Activated T-cell treated with anti-CD3 and anti-CD28 coated beads, Interleukin-2, amount 50 U/mL, for 48 hours (primary cell): ENCODE measurements at places on chromosomes 2 and 18.

DNA sequence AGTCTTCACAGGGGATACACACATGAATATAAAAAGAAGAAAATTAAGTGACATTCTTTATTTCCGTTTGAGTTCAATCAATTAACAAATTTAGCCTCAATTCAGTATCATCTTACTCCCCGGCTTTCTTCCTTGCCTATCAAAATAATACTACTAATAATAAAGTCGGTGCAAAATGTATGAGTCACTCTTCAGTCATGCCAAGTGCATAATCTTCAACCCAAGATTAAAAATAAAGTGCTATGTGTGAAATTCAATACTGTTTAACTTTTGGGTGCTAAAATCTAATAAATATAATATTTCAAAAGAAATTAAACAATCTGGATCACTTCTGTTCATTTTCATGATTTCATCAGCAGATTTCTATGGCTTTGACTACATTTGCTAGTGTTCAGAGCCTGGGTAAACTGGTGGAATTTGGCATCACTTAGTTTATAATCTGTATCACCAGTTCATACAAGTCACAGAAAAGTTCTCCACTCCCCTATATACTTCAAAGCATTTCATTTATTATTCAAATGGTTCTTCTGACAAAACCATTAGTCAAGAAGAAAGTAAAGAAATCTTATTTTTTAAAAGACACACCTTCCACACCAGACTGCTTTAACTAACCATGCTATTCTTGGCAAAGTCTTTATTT lies 183.6 kb downstream of the THADA start:
- DNase-seq, result no peak

- DNase-seq, result no peak
Observed at GRCh38 chr18:74942319-74942910, 266.5 kb downstream of the PTGR3 start.

DNA sequence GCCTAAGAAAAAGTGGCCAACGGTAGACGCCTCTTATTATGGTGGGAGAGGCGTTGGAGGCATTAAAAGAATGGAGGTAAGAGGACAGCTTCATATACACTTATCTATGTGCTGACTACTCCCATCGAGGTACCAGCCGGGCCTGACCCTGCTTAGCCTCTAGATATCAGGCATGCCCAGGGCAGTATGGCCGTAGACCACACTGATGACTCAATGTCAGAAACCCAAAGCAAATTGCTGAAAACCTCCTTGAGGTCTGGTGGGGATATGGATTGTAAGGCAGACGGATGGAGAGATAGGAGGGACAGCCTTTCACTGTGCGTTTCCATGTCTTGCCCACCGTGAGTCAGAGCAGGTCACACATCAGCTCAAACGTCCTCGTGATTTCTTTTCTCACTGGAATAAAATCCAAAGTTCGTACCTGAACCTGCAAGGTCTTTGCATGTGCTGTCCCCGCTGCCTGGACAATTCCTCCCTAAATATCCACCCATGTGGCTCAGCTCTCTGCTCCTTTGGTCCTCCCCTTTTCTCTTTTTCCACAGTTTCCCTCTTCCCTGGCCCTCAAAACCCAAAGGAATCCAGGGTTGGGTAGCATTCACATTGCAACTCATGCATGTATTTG lies 168.9 kb downstream of the ANTXR1 start:
- DNase-seq, result no peak

GRCh38 chr2:13193900-13194299 lies 477.2 kb downstream of the TRIB2 start:
- no peak for DNase-seq

GRCh38 chr2:226198956-226199355 lies 600.7 kb downstream of the IRS1 start:
- no peak for DNase-seq

DNA sequence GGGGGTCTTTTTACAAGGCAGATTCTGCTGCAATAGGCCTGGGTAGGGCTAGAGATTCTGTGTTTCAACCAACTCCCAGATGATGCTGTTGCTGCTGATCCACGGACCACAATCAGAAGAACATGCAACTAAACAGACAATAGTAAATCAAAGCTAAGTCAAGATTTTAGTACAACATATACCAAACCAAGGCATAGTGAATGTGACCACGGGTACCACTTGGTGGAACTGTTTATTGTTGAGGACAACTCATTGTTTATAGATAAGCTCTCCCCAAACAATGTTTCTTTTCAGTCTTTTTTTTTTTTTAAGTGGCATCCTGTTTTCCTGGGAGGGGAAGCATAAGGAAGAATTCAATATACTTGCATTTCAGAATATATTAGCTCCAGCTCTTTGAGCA lies 36.0 kb upstream of the DARS1 start:
- no peak for DNase-seq

DNA sequence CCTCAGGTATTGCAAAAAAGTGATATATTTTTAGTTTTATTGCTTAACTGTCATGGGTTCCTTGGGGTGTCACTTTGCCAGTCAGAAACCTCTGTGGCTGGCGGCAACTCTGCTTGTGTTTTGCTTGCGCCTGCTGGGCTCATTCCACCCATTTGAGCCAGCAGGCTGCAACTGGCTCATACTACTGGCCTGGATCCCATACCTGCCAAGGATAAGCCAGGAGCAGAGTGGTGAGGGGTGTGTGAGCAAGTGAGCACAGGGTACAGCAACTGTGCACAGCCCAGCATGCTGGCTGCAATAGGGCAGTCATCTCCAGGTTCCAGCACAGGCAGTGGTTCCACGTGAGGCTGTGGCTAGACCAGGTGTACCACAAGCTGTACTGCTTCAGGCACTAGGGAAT lies 687.5 kb downstream of the NYAP2 start:
- no peak for DNase-seq

DNA sequence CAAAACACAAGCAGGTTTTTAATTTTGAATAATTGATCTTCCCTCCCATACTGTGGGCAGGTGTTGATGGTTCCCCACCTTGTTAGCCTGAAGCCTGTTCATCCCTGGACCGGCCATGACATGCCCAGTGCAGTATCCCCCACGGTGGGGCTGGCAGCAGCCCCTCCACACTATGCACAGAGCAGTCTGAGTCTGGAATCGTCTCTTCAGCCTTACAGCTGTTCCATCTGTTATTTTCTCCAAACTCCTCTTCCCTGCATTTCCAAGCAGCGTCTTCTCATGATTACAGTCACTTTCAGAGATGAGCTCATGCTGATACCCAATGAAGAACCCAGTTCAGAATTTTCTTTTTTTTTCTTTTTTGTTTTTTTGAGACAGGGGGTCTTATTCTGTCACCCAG lies 68.2 kb downstream of the ADI1 start:
- DNase-seq, result no peak

GRCh38 chr2:30580391-30580790 lies 133.3 kb downstream of the LCLAT1 start:
- no peak for DNase-seq

GRCh38 chr2:85183479-85183878 lies 50.3 kb downstream of the TCF7L1 start:
- DNase-seq, result no peak

DNA sequence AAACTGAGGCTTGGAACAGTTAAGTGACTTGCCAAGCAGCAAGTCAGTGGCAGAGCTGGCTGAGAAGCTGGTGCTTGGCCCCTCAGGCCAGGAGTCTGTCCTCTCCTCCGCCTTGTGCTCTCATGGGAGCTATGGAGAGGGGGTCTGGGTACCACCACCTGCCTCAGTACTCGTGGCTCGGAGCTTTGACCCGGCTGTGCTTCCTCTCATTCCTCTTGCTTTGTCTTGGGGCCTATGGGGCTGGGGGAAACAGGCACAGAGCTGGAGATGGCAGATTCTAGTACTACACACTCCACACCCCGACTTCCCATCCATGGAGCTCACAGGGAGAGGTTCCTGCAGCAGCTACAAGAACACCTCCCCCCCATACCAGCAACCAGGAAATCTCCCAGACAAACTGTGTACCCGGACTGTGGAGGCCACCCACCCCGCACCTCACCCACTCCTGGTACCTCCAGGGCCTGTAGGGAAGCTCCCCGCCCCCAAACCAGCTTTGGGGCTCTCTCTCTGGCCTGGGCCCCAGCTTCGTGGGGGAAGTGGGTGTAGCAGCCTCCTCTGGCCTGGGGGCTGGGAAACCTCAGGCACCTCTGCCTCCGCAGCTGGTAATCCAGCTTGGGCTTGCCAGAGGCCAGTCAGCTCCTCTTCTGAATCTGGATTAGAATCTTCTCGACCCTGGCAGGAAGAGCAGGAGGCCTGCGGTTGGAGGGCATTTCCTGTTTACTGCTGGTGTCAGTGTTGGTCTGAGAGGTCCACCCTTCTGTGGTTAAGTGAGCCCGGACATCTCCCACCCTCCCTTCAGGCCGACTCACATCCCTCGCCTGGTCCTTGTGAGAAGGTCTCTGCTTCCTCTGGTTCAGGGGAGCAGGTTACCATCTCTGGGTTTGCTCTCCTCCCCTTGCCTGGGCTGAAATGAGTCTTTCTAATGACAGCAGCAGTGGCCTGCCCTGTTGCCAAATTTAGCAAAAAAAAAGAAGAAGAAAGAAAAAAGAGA lies 22.3 kb upstream of the RHOB start:
- DNase-seq, result no peak

GRCh38 chr2:122191331-122191730 lies 435.9 kb downstream of the TSN start:
- no peak for DNase-seq

- no peak for DNase-seq
Observed at GRCh38 chr2:227347117-227347516, 22.1 kb downstream of the MFF start.

DNA sequence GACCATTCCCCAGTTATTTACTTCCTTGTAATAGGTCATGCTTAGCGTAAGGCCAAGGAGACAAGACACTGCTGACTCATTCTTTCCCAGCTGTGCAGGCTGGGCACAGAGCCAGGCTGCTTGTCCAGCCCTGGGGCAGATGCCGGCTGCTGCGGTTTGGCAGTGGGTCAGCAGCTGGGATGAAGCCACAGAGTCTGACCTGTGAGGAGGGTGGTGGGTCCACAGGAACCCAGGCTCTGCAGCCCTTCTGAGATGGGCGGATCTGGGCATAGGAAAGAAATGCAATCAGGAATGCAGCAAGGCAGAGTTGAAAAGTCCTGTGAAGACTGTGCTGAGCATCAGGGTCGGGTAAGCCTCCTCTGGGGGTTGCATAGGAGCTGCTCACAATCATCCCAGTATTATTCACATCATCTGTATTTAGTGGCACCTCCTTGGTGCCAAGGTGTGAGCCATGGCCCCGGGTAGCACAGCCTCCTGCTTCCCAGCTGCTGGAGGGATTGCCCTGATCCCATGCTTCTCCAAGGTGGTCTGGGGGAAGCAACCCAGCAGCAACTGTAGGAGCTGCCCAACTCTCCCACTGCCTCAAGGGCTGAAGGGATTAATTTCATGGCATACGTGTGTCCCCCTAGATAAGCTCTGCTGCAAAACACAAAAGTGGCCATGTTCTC lies 139.0 kb downstream of the DDX1 start:
- DNase-seq, result no peak

DNA sequence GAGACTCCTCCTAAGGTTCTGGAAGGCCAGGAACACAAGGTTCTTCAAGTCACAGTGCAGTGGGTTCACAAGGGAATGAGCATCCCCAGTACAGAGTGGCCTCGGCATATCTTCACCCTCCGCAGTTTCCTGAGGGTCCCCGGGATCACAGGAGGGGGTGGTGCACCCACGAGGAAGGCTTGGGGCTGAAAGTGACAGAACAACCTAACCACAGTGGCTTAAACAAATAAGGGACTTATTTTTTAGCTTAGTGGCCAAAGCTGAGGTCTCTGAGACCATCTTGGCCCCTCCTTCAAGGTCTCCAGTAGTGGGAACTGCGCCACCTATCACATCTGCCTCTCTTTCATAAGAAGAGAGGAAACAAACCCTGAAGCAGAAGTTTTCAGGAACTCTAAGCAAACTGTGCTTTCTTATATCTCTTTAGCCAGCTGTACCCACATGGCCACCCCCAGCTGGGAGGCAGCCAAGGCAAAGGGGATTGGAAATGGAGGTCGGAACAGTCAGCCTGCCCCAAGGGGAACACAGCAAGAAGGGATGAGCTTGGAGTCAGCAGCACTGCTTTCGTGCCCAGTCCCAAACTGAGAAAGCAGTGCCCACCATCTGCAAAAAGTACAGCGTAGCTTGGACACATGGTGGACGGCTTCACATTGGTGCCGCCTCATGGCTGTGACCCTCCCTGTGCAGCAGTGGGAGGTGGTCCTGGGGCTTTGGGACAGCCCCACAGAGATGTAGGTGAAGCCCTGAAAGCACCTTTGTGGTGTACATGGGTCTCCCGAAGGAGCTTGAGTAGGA lies 260.0 kb upstream of the ID2 start:
- peak; percentile 13 for DNase-seq
